ENCODE measurements at places on chromosomes 7 and 10.

DNA sequence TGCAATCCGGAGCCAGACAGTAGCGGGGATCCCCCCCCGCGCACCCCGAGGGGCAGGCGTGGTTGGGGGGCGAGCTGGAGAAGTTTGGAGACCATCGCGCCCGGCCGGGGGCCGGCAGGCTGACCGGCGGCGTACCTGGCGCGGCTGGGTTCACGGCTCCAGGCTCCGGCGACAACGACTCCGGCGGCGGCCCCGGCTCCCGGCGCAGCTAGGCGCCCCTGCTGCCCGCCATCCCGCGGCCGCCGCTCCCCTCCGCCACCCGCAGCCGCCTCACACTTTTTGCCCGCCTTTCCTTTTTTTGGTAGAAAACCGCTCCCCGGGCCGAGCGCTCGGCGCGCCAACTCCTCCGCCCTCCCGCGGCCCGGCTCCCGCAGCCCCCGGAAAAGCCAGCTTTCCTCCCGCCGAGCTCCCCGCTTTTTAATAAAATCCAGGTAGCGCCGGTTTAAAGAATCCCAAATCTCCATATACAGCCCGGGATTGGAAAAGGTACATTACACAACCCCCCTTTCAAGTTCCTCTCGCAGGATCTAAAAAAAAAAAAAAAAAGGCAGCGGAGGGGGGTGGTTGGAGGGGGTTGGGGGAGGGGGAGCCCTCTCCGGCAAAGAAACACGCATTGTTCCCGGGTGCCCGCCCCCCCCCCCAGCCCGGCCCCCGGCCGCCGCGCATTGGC lies at the start of gene TNRC18:
TSS of gene TNRC18 (minus strand) at position 529 of the 670 bp plus-strand sequence. CDS start 2,588 bp downstream, outside the sequence.
- no peak for DNase-seq

- no peak for DNase-seq
These were observed 2.7 kb downstream of the OPN4 start for GRCh38 chr10:86657011-86657395.

GRCh38 chr10:11004144-11005077 lies 13.3 kb upstream of the CELF2 start:
- no peak for DNase-seq

DNA sequence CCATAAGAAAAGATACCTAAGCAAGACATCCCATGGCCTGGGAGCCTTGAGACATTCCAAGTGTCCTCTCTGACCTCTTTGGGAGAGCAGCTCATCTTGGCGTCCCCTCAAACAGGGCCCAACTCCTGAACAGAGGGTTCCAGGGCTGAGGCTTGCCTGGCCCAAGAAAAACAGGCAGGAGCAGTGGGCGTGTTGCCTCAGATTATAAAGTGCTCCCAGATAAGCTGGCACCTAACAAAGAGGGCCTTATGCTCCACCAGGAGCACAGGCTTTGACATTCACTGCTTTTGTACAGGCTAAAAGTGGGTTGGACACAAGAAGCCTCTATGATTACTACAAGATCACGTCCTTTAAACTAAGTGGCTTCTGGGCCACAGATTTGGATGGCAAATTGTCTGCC lies 193.1 kb downstream of the FGFR2 start:
- no peak for DNase-seq

- no peak for DNase-seq
These were observed 36.4 kb upstream of the DNAJB6 start for GRCh38 chr7:157300369-157300825.

DNA sequence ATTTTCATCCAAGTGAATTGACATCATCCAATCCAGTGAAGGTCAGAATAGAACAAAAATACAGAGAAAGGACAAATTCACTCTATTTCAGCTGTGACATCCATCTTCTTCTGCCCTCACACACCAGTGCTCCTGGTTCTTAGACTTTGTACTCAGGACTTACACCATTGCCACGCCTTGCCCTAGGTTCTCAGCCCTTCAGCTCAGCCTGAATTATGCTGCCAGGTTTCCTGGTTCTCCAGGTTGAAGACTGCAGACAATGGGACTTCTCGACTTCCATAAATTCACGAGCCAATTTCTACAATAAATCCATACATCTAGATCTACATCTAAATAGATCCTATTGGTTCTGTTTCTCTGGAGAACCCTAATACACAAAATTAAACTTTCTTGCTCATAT lies 181.2 kb upstream of the KCND2 start:
- DNase-seq = no peak

DNA sequence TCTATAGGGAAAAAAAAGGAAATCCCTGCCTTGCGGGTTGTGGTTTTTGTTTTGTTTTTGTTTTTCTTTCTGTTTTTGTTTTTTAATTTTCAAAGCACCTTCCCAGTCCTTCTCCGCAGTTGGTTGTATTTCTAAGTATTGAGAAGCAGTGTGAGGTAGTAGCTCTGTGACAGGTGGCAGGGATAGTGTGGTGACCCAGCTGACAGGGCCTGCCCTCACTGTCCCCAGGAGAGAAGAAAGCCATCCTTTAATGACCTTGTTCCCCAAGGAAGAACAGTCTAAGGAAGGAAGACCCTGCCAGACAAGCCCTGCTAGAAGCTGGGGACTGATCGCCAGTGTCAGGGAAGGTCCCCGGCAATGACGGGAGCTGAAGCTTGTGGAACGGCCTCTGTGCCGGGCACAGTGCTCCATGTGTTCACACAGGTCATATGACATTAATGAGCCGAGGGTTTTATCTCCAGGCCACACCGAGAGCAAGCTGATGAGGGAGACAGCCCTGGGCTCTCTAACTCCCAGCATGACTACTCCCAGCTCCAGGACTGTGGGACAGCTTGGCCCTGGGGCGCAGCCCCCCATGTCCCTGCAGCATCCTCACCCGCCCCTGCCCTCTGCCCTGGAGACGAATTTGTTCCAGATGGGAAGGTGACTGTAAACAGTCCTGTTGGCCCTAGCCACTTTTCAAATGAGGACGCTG lies 69.0 kb upstream of the LRRC18 start:
- DNase-seq = no peak

DNA sequence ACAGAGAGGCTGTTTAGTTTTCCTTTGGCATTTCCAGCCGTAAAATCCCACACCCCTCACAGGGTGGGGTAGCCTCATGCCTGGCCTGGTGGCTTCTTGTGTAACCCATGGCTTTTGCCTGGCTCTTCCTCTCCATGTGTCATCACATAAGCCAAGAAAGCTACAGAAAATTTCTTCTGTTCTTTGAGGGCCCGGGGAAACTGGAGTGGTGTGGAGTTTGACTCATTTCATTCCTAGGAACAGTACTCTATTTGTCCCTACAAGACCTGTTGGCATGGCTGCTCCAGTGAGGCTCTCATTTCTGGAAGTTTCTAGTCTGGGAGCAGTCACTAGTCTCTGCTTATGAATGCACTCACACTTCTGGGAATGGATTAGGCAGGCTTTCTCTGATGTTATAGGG lies 523.9 kb downstream of the SUGCT start:
- DNase-seq = no peak

- no peak for DNase-seq
These were observed 105.5 kb downstream of the TRIM24 start for GRCh38 chr7:138565451-138566114.

- no peak for DNase-seq
These were observed 198.5 kb upstream of the TMEM196 start for GRCh38 chr7:19971956-19972355.

- no peak for DNase-seq
These were observed 87.9 kb upstream of the KAT6B start for GRCh38 chr10:74738542-74738941.

- no peak for DNase-seq
These were observed 61.5 kb upstream of the NKX6-2 start for GRCh38 chr10:132847416-132847777.

- DNase-seq = no peak
These were observed 109.6 kb upstream of the MTPN start for GRCh38 chr7:136086712-136087111.

GRCh38 chr7:116873619-116874018 lies 11.2 kb downstream of the CAPZA2 start:
- no peak for DNase-seq

- DNase-seq = no peak
These were observed 241.7 kb downstream of the IPMK start for GRCh38 chr10:58026036-58026435.

DNA sequence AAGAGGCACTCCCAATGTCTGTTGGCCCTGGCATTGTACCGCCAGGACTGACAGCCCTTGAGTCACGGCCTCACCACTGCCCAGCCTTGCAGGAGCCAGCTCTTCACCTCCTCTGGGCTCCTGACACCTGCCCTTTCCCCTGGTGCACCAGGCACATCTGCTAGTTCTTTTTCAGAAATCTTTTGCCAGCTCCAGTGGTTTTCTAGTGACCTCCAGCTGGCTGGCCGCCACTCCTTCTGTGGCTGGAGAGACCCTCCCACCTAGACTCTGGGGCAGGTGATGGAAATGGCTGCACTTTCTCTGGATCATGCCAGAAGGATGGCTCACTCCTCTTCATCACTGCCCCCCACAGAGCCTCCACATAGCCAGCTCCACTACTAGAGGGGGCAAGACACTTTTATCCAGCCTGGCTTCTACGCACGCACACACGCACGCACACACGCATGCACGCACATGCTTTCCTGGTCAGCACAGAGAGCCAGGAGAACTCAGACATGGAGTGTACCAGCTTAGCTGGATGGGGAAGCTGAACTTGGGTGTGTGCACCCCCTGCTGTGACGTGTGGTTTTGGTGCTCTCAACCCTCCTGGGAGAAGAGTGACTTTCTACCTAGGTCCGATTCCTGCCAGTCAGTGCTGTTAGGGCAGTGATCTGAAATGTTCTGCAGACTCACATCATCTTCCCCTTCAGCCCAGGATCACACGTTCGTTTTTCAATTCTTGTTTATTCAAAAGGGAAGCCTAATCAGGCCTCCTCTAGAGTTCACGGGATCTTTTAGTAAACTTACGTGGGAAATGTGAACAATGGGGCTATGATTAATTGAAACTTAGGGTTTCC lies 222.0 kb downstream of the PRPF18 start:
- DNase-seq = no peak

GRCh38 chr7:149690688-149691446 lies 82.5 kb downstream of the ZNF467 start:
- DNase-seq = no peak

GRCh38 chr10:119860866-119861607 lies 11.6 kb downstream of the MCMBP start:
- DNase-seq = no peak

GRCh38 chr7:99385564-99385963 lies 11.0 kb downstream of the ARPC1B start:
- DNase-seq = no peak

GRCh38 chr7:94440451-94441039 lies 45.9 kb downstream of the COL1A2 start:
- DNase-seq = no peak

DNA sequence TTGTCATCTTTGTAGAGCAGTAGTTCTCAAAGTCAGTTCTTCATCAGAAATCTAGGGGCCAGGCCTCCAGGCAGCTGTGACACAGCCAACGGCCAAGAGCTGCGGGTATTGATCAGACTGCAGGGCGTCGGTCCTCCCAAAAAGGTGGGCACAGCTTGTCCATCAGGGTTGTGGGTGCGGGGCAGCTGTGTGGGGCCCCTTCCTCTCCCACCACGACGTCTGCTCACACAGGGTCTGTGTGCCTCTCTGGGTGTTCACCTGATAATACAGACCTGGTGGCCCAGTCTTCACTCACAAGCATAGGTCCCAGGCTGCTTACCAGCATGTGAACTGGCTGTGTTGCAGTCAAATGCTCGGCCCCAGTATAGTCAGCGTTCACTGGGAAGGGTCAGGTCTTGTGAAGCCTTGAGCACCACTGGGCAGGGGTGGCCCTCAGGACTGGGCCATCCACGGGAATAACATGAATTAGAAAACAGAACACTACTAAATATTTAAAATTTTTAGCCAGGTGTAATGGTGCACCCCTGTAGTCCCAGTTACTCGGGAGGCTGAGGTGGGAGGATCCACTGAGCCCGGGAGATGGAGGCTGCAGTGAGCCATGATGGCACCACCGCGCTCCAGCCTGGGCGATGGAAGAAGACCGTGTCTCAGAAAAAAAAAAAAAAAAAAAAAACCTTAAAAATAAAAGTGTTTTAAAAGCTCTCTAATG lies 102.8 kb upstream of the DIP2C start:
- no peak for DNase-seq

DNA sequence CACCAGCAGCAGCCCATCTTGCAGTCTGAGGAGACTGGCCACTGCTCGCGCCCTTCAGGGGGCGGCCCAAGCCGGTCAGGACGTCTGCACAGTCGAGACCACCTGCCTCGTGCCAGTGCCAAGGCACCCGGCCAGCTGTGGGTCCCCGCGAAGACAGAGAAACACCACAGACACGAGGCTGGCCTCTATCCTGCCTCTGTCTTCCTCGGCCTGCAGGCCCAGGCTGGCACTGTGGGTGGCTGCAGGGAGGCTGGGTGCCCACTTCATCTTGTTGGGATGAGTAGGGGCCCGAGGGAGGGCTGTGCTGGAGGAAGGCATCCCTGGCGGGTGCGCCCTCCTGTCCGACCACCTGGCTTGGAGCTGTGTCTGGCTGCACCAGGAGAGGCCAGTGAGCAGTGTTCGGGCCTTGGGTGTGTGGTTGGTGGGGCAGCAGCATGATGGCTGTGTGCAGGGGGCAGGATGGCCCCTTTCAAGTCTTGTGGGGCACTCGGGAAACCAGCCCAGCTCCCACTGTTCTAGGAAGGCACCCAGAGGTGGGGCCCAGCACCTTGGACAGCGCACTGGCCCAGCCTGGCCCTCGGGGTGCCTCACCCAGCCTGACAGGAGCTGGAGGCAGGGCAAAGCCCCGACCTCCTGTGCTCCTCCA lies 7.3 kb downstream of the DPYSL4 start:
- no peak for DNase-seq
